ENCODE measurements at places on chromosomes 2 and 18. TPM values are rescaled to one million over a fixed set of nuclear protein-coding genes. Genes with fewer than 3 reads are reported as not detected.

The CRYGD gene
- not detected for total RNA-seq

The RNF152 gene
- 57.7 TPM for total RNA-seq

The GRB14 gene
- 4.7 TPM for total RNA-seq

The HOXD13 gene
- total RNA-seq = not detected

The LONRF2 gene
- 17.4 TPM for total RNA-seq

DNA sequence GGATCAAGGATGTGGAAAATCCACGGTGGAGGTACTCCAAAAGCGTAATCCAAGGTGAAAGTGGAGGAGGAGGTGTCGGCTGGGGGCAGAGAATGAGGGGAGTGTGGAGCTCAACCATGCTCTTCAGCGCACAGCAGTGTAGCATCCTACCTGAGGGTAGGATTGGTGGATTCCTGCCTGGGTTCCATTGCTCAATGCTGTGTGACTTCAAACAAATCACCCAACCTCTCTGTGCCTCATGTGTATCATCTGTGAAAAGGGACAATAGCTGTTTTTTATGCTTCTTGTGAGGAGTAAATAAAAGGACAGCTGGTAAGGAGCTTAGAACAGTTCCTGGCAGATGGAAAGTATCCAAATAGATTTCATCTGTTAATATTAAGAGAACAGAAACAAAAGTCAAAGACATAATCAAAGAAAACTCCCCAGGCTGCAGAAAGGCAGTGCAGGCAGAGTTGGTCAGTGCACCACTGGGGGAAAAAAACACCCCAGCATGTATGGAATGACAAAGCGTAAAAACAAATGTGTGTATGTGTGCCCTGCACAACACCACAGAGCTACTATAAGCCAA lies 130.0 kb upstream of the HDAC4 start:
- DNase-seq = no peak

DNA sequence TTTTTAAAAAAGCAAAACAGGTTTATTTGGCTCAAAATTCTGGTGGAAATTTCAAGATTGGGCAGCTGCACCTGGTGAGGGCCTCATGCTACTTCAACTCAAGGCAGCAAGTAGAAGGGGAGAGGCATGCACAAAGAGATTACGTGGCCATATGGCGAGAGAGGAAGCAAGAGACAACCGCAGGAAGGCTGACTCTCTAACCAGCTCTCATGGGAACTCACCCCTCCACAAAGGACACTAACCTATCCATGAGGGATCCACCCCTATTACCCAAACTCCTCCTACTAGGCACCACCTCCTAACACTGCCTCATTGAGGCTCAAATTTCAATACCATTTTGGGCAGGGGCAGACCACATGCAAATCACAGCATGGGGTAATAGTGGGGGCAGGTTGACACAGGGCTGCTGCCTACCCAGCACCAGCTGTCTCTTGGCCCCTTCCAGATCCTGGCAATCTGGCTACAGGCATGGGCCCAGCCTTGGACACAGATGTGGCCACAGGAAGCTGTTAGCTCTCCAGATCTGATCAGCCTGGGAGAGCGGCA lies 2.0 kb upstream of the CAPN10 start:
- DNase-seq = no peak

DNA sequence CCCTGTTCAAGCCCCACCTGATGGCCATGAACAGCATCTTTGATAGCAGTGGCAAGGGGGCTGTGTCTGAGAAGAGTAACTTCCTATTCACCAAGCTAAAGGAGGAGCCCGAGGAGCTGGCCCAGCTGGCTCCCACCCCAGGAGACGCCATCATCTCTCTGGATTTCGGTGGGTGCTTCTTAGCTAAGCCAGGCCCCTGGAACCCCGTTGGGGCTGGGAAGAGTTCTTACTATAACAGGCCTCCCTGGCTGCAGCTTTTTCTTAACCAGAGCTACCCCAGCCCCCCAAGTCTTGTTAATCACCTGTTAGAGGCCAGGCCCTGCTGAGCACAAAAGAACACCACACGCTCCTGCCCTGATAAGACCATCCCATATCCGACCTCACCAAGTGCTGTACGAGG lies 79.4 kb downstream of the EPAS1 start:
- DNase-seq = no peak

DNA sequence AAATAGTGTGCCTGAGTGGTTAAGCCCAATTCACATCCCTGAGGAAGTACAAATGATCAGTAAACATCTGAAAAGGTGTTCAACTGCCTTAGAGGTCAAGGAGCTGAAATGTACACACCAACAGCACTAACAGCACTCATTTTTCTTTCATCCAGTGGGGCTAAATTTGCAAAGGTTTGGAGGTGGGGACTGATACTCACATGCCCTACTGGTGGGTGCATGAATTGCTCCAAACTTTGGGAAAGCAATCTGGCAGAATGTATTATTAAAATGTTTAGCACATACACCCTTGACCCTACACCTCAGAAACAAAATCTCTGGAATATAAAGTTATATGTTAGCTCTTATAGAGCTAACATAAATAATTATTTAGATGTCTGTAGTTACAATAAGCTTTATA lies 19.0 kb upstream of the FAM178B start:
- no peak for DNase-seq

DNA sequence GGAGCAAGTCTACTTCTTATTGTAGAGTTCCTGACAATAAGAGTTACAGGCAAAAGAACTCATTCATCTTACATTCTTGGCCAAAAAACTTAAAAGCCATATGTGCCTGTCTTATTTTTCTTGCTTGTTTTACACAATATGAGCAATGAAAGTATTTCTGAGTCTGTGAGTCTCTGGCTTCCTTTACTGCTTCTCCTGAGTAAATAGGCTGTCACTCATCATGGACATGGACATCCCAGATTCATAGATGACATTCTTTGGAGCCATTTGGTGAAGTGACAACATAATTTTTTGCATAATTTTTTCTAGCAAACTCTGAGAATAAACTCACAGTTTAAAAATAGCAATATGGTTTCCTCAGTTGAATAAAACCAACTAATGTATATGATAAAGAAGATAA lies 179.3 kb downstream of the SNTG2 start:
- no peak for DNase-seq

GRCh38 chr2:233002829-233003657 lies 10.0 kb downstream of the NGEF start:
- no peak for DNase-seq

DNA sequence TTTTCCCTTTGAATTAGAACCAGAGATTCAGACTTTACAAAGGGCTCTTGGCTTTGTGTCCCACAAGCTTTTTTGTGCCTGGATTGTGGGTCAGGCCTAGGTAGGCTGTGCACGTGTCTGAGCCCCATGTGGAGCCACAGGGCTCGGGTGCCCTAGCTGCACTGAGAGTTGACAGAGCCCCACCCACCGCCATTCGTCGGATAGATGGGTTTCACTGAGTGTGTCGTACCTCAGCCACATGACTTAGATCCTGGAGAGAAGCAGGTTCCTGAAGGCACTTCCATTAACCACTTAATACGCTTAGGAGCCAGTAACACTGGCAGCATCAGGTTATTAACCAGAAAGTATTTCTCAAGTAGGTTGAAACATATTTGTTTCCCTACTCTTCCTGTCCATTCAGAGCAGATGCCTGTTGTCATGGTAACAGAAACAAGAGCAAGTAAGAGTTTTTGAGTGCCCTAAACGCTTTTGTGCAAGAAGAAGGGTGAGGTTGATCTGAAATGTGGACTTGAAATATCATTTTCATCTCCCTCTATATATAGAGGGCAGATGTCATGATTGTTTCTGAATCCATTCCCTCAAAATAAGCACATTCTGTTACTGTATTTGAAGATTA lies 30.0 kb downstream of the ADCYAP1 start:
- no peak for DNase-seq
